NCI-H1092 (cell line): ENCODE measurements at places on chromosomes 6 and 20.

GRCh38 chr6:48671505-48671904 lies 560.5 kb upstream of the PTCHD4 start:
- no peak for DNase-seq

DNA sequence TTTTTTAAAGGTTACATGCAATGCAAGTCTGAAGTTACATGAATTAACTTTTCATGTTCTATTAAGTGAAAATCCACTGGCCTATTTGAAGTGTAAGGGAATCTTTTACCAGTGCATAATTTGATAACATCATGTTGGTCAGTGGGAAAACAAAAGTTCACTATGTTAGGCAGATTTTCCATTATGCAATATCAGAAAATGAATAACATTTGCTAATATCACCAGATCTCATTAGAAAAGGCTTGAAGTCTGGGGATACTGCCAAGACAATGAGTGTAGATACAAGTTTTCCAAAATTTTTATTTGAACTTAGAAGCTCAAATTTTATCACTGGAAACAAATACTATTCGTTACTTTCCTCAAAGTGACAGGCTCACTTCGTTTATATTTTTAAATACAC lies 296.4 kb upstream of the CDH4 start:
- DNase-seq = no peak

DNA sequence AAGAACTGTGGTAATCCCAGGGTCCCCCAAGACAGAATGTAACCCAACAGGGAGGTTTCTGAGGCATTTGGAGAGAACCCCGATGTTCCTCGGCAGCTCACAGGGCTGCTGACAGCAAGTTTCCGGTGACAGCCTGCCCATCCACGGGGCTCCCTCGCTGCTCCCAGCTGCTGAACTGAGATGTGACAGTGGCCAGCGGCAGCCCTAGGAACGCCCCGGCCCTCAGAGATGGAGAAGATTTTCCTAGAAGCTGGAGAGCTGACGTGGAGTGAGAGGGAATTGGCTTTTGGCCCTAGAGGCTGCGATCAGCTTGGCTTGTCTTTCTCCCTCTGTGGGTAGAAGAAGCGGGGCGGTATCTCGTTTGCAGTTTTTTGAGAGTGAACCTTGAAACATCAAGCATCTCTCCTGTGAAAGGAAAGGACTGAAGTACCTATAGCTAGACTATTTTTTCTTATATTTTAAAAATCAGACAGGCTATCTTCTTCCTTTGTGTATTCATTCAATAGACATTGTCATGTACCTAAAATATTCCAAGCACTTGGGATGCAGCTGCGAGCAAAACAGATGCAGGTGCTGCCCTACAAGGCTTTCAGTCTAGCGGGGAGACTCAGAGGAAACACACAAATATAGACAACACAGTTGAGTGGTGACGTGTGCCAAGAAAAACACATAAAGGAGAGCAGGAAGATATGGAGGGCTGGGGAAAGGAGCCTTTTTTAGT lies 28.4 kb upstream of the NFATC2 start:
- DNase-seq = no peak

DNA sequence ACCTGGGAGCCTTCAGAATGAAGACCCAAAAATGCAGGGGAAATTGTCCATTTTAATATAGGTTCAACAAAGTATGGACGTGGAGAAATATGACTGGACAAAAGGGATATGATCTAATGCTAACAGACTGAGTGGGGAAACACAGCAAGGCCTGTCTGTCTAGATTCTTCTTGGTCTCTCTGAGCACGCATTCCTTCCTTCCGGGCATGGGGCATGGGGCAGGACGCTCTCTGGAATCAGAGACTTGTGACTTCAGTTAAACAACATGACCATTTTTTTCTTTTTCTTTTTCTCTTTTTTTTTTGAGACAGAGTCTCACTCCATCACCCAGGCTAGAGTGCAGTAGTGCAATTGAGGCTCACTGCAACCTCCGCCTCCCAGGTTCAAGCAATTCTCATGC lies 31.9 kb downstream of the ZBTB2 start:
- no peak for DNase-seq

GRCh38 chr20:41609474-41609873 lies 8.7 kb downstream of the CHD6 start:
- DNase-seq = no peak

GRCh38 chr20:33298391-33298790 lies 15.4 kb downstream of the BPIFB1 start:
- no peak for DNase-seq

DNA sequence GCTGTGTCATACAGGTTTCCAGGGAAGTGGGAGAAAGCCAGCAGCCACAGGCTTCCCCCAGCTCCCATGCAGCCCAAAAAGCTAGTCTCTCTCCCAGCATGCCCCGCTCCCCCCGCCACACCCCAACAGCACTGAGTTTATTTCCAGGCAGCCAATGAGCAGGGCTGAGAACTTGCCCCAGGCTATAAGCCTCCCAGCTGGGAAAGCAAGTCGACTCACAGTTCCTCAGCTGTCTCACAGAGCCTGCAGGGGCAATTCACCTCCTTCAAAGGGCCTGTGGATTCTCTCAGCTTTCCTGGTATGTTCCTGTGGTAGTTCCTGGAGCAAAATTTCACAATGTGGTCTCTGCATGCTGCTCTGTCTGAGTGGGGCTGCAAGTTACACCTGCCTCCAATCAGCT lies 34.2 kb downstream of the PAX1 start:
- no peak for DNase-seq

DNA sequence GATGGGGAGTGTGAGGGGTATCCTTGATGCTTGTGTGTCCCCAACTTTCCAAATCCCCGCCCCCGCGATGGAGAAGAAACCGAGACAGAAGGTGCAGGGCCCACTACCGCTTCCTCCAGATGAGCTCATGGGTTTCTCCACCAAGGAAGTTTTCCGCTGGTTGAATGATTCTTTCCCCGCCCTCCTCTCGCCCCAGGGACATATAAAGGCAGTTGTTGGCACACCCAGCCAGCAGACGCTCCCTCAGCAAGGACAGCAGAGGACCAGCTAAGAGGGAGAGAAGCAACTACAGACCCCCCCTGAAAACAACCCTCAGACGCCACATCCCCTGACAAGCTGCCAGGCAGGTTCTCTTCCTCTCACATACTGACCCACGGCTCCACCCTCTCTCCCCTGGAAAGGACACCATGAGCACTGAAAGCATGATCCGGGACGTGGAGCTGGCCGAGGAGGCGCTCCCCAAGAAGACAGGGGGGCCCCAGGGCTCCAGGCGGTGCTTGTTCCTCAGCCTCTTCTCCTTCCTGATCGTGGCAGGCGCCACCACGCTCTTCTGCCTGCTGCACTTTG lies at the start of gene TNF:
Gene TNF (plus strand): TSS at position 231 of the 567 bp plus-strand sequence. CDS start 177 bp downstream, at position 408.
- no peak for DNase-seq

- DNase-seq = no peak
These were observed 45.6 kb upstream of the NCOA3 start for GRCh38 chr20:47456041-47456537.

DNA sequence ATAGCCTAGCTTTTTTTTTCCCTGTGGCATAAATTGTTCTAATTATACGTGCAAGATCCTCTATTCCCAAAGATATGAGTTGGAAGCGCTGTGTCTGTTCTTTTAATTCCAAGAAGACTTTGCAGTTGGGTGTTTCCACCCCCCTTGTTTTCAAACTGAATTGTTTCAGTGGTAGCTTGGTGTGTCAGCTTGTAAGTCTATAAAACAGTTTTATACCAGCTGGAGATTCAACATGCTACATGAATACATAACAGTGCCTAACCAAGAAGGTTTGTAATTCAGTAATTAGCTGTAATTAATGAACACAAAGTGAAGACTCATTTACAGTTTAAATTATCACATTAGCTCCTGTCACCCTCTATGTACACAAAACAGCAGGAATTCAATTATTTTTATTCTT lies 154.0 kb downstream of the ZNF217 start:
- DNase-seq = no peak

DNA sequence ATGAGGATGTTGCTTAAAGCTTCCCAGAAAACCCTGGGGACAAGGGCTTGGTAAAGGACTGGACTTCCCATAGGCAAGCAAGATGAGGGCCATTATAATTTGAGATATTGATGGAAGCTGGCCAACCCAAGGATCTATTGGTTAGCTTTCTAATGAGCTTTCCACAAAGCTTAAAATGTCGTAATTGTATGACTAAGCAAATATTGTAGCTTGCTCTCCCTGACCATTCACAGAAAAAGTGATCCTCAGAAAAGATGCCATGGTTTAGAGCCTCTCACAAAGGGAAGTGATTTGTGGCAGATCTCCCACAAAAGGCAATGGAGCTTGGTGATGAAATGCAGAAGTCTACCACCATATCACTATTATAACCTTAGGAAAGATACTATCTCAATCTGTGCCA lies 13.6 kb downstream of the IL17F start:
- DNase-seq = no peak

- no peak for DNase-seq
These were observed 242.7 kb downstream of the CLIC5 start for GRCh38 chr6:45772886-45773495.

DNA sequence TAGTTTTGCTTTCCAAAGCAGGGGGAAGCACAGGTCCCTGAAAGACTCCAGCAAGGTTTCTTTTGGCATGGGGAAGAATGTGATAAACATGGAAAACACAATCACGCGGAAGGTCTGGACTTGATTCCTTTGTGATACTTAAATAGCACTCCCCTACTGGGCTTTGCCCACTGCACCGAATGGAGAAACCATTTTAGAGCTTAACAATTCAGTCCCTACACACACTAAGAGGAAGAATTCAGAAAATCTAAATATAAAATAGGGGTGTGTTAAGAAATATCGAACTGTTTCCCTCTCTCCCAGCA lies 71.4 kb upstream of the NHSL1 start:
- no peak for DNase-seq

- DNase-seq = no peak
These were observed 35.7 kb downstream of the CITED2 start for GRCh38 chr6:139338795-139339194.

DNA sequence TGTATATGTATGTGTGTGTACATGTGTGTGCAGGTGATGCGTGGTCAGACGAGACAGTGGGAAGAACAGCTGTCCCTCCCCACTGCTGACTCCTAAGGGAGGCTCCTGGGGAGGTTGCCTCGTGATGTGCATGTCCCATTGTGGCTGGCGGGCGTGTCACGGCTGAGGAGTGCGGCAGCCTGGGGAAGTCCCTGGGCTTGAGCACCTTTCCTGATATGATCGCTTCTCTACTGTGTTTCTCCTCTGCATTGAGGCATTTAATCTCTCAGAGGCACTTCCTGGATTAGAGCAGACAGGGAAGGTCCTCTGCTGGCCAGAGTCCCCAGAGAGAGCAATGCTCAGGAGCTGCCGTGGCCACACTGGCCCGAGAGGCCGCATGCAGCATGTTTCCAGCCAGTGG lies 11.4 kb downstream of the NPBWR2 start:
- DNase-seq = no peak

- no peak for DNase-seq
These were observed 560 bp downstream of the YTHDF1 start for GRCh38 chr20:63215101-63216040.

DNA sequence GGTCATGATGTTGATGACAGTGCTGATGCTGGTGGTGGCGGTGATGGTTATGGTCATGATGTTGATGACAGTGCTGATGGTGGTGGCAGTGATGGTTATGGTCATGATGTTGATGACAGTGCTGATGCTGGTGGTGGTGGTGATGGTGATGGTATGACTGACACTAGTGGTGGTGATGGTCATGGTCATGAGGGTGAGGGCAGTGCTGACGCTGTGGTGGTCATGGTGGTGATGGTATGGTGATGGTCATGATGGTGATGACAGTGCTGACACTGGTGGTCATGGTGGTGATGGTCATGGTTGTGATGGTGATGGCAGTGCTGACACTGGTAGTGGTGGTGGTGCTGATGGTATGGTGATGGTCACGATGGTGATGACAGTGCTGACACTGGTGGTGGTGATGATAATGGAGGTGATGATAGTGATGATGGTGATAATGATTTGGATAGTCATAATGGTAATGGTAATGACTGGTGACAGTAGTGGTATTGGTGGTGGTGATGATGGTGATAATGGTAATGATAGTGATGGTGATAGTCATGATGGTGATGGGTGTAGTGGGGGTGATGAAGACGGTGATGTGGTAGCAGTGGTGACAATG lies 206.2 kb downstream of the CDH4 start:
- DNase-seq = no peak

DNA sequence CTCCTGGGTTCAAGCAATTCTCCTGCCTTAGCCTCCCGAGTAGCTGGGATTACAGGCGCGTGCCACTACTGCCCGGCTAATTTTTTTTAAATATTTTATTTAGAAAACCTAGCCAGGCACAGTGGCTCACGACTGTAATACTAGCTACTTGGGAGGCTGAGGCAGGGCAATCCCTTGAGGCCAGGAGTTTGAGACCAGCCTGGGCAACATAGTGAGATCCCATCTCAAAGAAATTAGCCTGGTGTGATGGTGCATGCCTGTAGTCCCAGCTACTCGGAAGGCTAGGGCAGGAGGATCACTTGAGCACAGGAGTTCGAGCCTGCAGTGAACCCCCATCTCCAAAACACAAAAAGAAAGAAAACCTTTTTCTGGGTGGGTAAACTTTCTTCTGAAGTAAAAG lies 2.4 kb downstream of the SLC44A4 start:
- DNase-seq = no peak

- no peak for DNase-seq
These were observed 5.2 kb downstream of the TBCC start for GRCh38 chr6:42740725-42741124.

GRCh38 chr6:169130113-169130512 lies 123.5 kb downstream of the THBS2 start:
- no peak for DNase-seq

GRCh38 chr6:106692112-106692818 lies 62.9 kb downstream of the QRSL1 start:
- DNase-seq = no peak

DNA sequence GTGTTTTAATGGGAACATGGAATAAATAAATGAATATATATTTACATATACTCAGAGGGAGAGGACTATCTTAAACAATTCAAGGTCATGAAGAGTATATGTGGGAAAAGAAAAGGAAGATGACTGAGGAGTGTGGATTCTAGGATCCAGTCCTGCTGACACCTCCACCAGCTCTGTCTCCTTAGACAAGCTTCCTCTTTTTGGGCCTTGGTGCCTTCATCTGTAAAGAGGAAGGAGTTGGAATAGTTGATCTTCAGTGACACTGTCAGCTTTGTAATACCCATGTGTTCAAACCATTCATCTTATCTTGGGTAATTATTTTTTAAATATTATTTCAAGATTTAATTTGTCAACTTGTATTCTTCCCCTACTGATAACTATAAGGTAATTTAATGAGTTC lies 338.0 kb downstream of the ADGRB3 start:
- no peak for DNase-seq

DNA sequence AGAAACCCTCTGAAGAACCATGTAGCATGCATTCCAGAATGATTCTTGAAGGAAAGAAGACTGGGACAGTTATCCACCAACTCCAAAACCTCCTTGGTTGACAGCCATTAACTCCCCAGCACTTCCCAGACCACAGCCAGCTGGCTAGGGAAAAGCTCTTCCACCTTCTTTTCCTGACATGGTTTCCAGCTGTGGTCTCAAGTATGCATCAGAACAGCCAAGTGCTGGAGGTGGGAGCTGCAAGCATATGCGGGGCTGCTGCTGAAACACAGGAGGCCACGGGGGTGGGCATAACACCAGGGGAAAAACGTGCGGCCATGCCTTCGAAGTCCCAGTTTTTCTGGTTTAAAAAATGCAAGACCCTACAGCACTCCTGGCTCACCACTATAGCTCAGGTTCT lies 108.0 kb upstream of the FAM184A start:
- no peak for DNase-seq
